CD4-positive, alpha-beta T cell treated with Interleukin-1 beta for 1 hour (primary cell): ENCODE measurements at places on chromosomes 3 and 15.

GRCh38 chr15:28962851-28963710, 77.3 kb downstream of the APBA2 start:
- no peak for DNase-seq

DNA sequence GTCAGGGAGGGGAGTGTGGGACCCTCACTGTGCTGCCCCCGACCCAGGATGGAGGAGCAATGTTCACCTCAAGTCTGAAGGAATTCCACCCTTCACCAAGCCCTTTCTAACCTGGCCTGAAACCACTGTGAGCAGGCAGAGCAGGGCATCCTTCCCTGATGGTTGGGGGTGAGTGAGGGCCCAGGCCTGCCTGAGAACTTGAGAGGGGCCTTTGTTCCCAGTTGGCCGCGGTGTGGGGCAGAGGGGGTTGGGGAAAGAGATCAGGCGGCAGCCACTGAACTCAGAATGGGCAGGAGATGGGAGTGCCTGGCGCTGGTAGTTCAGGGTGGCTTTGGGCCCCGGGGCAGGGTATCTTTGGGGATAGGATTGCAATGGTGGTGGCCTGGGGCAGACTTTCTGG, 103.5 kb upstream of the RPL32 start:
- no peak for DNase-seq

GRCh38 chr15:38678281-38678680, 113.7 kb upstream of the RASGRP1 start:
- no peak for DNase-seq

DNA sequence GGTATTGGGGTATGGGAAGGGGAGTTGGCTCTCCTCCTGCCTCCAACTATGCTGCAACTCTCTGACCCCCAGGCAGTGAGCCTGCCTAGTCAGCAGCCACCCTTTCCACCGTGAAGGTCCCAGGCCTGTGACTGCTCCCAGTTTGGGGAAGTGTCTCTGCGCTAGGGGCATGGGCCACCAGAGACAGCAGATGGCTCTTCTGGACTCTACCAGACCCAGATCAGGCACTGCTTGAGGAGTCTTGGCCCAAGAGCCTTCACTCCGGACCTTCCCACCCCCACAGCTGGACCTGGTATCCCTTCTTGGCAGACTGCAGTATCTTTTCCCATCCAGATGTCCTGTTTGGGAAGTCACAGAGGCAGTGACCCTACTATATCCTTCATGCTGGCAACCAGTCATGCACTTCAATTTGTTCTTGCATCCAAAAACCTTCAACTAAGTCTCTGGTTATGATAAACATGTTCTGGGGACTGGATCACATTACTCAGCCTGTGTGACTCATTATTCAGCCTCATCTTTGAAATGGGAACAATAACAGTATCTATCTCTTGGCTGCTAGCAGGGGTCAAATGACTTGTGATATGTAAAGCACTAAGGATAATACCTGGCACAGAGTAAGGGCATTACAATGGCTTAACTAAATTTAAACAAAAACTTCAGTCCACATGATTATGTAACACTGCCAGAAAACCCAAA, 62.7 kb downstream of the POMGNT2 start:
- DNase-seq: no peak

GRCh38 chr3:25910105-25910504, 120.2 kb downstream of the OXSM start:
- DNase-seq: no peak

DNA sequence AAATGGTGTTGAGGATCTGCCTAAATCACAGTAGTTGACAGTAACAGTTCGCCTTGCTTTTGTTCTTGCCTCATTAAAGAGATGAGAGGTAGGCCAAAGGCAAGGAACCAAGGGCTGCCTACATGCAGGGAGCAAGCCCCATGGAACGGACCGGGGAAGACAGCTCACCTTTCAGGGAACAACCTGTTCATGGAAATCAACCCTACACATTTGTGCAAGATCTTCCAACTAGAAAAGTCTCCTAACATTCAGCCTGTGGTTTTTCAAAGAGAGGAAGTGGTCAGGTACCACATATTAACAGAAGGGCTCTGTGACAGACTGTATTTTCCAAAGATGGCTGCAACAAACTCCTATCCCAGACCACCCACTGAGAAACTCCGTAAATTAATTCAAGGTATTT, 1031.8 kb upstream of the NR2F2 start:
- no peak for DNase-seq

DNA sequence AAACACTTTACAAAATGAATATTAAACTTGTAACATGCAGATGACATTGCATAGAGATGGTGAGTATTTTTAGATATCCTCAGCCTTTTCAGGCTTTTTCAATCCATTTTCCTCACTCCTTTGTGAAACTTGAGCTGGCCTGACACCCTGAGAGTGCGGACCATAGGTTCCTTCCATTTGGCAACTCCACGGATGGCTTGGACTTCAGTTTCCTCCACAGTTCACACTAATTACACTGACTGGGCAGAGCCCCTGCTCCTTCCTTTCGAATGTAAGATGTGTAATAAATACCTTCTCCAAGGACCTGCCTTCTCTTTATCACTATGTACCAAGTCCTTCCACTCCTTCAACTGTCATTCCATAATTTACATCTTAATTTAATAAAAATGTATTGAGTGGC, 141.7 kb upstream of the LRIG1 start:
- DNase-seq: no peak

DNA sequence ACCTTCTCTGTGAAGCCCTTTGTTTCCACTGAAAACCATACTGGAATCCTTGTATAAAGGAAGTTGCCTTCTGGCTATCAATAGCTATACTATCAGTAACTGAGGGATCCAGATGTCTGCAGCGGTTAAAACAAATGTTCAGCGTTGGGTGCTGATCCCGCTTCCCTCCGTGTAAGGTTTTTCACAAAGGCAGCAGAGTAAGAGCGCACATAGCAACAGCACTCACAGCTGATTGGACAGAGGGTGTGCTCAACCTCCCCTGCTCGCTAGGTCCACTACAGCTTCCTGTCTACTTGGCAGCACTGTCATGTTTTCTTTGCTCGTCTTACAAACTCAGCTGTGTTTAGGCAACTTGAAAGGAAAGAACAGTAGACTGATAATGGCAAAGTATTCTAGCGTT, 27.3 kb downstream of the ATOSA start:
- peak; percentile 44 for DNase-seq

- DNase-seq: no peak
These were observed 206.5 kb downstream of the LPP start for GRCh38 chr3:188360364-188360881.

- DNase-seq: no peak
These were observed 107.8 kb upstream of the BOC start for GRCh38 chr3:113103588-113103987.

DNA sequence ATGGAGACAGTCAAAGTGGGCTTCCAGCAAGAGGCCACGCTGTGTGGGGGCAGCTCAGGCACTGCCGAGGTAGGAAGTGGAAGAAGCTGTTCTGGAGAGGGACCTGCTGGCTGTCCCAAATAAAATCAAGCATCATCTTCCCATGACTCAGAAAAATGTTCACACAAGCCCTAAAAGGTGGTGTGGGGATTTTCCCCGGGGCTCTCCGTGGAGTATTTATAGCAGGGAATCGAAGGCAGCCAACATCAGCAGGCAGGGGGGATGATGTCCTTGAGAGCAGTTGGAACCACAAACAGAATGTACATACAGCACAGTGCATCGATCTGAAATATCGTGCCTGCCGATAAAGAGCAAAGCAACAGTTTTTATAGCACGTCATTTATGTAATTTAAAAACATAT, 27.6 kb downstream of the PRR23E start:
- DNase-seq: no peak

GRCh38 chr15:43186003-43186353, 775 bp downstream of the CCNDBP1 start:
- no peak for DNase-seq

GRCh38 chr3:61796088-61796680, 234.8 kb downstream of the PTPRG start:
- no peak for DNase-seq

- DNase-seq: no peak
These were observed 60.1 kb upstream of the ACTC1 start for GRCh38 chr15:34855413-34855812.

GRCh38 chr3:132029182-132029902, 5.5 kb downstream of the CPNE4 start:
- DNase-seq: peak; percentile 47

DNA sequence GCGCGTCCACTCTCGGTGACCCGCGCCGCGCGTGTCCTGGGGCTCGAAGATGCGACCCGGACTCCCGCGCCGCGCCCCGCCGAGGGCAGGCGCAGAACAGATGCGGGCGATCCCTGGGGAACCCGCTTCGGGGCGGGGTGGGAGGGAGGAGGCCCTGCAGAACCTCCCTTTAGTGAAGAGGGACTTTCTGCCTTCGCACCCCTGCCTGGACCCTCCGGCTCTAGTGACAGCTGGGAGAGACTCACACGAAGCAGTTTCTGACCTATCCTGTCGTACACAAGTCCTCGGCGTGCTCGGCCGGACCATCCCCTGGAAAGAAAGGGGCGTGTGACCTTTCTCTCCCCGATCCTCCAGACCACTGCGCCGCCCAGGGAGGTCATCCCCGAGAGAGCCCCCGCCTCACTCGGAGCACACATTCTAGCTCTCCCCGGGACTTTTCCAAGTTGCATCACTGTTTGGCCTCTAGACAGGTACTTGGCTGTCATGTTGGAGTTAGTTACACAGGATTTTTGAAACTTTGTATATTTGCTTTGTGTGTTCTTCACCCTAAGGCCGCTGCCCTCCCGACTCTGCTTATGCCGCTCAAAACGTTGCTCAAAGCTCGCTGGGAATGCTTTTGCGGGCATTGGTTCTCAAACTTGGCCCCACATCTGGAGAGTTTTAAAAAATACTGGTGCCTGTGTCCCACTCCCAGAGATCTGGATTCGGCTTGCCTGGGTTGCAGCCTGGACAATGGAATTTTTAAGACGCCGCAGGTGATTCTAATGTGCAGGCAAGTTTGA, 582 bp downstream of the CGNL1 start:
- DNase-seq: no peak

DNA sequence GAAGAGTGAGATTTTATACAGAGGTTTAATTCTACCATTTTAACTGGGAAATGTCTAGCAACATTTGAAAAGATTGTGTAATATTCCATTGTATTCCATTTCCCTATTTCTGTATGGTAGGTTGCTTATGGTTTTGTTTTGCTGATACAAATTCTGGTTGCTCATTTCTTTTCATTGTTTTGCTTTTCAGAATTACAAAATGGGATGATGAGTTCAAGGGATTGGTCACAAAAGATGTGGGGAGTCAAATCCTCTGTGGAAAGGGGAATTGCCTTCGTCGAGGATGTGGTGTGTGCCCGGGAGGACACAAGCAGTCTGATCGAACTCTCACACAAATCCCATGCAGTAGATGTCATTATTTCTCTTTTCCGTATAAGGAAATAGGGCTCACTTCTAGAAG, 18.3 kb downstream of the SLCO3A1 start:
- no peak for DNase-seq

DNA sequence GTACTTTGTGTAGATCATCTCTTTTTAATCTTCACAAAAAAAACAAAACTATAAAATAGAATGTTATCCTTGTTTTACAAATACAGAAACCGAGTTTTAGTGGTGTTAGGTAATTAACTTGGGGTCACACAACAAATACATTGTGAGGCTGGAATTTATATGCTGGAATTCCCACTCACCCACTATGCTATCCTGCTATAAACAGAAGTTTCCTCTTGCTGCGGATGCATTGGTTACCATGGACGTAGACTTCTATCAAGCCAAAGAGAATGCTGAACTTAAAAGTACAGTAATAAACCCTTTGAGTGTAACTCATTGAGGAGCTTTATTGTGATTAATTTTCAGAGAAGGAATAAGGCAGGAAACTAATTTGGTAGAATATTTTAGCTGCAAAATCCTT, 9.2 kb downstream of the SNAP23 start:
- DNase-seq: no peak

GRCh38 chr3:126121632-126122031, 37.7 kb upstream of the SLC41A3 start:
- no peak for DNase-seq

DNA sequence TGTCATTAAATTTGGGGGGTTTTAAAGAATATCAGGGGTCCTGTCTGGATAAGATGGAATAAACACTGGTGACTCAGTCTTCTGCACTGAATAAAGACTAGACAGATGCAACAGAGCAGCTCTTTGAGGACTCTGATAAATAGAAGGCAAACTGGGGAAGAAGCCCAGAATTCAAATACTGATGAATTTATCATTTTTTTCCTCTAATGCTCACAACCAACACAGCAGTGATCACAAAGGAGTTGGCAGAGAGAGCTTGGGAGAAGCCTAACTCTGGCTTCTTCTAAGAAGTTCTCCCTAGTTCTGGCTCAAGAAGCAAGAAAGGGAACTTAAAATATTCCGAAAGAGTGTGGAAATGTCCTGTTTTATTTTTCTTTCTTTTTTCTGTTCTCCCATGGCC, 597.8 kb downstream of the FGF12 start:
- DNase-seq: no peak

DNA sequence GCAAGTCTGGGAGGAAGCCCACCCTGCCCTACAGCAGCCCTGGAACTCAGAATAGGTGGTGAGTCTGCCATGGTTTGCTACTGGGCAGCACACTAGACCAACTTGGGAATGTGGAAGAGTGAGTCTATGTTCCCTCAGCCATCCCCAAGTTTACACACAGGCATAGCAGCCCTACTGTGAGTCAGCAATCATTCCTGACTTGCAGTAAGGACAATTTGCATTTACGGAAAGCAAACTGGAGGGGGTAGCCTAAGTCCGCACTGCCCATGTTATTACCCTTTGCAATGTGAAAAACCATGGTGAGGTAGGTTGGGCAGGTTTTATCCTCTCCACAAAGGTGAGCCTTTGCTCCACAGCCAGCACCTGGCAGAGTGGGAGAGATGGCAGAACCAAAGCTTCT, 4.6 kb downstream of the TCTA start:
- no peak for DNase-seq

DNA sequence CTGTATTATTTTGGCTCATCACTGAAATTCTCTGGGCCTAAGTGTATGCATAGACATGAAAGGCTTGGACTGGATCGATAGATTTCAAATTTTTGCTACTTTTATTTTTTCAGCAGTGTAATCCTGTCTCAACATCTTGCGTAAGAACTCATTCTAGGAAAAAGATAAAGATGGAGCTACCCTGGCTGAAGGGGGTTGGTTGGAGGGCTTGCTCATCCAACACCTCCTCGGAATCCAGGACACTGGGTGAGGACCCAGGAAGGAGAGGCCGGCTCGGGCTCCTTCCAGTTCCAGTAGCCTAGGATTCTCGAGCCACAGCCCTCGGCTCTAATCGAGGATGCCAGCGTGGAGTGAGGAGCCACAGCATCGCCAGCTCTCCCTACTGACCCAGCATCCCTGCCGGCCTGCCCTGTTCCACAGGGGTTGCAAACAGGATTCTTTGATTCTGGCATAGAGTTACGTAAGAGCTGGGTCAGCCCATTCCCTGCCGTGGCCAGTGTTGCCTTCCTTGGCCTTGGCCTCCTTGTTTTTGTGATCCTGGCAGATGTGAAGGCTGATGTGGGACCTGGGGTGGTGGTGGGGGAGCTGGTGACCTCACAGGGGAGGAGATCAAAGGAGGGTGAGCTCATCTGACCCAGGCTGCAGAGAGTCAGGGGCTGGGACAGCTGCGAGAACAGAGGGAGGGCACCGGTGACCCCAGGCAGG, 149.5 kb downstream of the ALDH1A2 start:
- DNase-seq: no peak
